NCI-H1105 treated with DMSO at 0.1 percent for 48 hours (cell line): ENCODE measurements at places on chromosomes 7 and 10.
A peak's percentile ranks its signal among the peaks of the same experiment; 100 is the strongest.

- DNase-seq, result peak; percentile 68
These were observed 73.3 kb downstream of the ARID5B start for GRCh38 chr10:61974601-61975390.

- no peak for DNase-seq
These were observed 3.8 kb upstream of the HOXA4 start for GRCh38 chr7:27134392-27134791.

DNA sequence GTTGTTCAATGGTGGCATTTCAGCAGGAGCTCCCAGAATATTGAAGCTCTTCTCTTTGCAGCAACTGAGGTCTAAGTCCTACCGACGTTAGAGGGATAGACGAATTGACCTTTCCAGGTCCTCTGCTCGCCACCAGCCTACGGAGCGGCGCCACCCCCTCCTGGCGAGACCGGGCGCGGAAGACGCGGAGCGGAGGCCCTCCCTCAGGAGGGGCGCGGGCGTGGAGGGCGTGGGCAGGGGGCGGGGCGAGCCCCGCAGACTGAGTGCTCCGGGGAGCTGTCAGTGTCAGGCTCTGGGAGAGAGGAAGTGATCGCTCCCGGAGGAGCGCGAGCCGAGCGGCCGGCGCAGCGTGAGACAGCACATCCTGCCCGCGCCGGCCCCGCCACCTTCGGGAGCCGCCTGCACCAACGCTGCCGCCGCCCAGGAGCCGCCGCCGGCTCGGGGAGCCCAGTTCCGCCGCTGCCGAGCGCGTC lies at the start of gene DYNC1I1:
DYNC1I1 (plus strand) TSS at position 257 of the 473 bp plus-strand sequence. CDS start 32,176 bp downstream, outside the sequence.
- peak; percentile 72 for DNase-seq

GRCh38 chr10:102069071-102069470 lies 3.9 kb downstream of the HPS6 start:
- DNase-seq, result no peak

GRCh38 chr7:29884399-29885272 lies 78.3 kb downstream of the WIPF3 start:
- DNase-seq, result peak; percentile 63

DNA sequence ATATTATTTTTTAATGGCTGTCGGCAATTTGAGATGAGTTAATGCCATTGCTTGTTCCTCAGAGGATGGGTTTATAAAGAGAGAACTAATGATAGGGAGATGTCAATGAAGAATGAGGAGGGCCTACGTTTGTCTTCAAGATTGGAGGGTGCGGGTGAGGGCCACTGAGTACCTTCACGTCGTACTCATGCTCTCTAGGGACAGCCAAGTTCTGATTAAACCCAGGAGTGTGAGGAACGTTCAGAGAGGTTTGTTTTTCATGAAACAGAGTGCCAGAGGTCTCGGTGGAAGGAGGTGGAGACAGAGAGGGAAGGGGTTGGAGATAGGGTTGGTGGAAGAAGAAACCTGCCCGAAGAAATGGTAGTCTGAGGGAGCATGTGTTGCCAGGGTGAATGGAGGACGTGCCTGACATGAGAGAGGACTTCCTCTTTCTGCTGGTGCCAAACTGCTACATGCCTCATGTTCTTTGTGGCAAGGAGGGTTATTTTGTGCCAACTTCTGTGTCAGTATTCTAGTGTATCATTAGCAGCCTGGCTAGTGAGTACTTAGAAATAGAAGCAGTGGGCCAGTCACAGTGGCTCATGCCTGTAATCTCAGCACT lies 8.9 kb downstream of the DHTKD1 start:
- no peak for DNase-seq

GRCh38 chr10:75287697-75288096 lies 51.9 kb upstream of the COMTD1 start:
- no peak for DNase-seq

- DNase-seq, result no peak
These were observed 1001.9 kb upstream of the SORCS1 start for GRCh38 chr10:108166401-108166800.

- DNase-seq, result peak; percentile 35
These were observed 103.7 kb downstream of the RNF216 start for GRCh38 chr7:5677538-5678294.

GRCh38 chr10:23433701-23434100 lies 5.2 kb upstream of the OTUD1 start:
- no peak for DNase-seq

GRCh38 chr7:150340024-150340749 lies 1.2 kb downstream of the RARRES2 start:
- no peak for DNase-seq

DNA sequence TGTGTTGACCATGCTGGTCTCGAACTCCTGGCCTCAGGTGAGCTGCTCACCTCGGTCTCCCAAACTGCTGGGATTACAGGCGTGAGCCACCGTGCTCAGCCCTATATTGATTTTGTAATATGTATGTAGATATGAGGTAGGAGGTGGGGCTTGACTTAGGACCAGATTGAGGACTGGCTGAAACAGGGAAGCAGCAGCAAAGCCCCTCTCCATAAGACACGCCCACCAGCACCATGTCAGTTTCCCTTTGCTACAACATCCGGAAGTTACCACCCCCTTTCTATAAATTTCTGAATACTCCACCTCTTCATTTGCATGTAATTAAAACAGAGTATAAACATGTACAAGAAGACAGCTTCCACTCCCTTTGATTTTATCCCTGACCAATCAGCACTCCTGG lies 47.9 kb upstream of the MYL10 start:
- DNase-seq, result no peak

GRCh38 chr10:75976681-75977080 lies 545.3 kb downstream of the LRMDA start:
- DNase-seq, result no peak

DNA sequence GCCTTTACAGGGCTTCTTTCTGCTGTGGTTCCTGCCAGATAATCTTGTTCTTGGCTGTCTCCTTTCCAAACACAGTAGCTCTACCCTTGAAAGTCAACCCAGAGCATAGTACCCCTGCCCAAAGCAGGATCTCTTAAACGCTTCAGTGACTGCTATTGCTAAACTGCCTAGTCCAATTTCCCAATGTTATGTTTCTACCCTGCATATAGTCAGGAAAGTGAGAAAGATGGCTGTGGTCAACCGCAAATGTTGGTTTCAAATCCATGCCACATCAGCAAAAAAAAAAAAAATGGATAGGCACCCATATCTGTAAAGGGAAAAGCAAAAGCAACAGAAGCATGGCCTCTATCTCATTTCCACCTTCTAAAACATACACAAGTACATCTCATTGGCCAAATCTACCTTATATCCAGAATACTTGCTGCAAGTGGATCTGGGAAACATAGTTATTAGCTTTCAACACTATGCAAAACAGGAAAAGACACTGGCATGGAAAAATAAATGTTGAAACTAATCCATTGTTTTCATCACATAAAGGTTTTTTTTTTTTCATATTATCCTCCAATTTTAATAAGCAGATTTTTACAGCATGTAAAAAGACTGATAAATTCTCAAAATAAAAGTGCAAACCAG lies 59.8 kb downstream of the DNAJC1 start:
- DNase-seq, result no peak

- DNase-seq, result no peak
These were observed 255.5 kb downstream of the AGMO start for GRCh38 chr7:15306296-15306695.

DNA sequence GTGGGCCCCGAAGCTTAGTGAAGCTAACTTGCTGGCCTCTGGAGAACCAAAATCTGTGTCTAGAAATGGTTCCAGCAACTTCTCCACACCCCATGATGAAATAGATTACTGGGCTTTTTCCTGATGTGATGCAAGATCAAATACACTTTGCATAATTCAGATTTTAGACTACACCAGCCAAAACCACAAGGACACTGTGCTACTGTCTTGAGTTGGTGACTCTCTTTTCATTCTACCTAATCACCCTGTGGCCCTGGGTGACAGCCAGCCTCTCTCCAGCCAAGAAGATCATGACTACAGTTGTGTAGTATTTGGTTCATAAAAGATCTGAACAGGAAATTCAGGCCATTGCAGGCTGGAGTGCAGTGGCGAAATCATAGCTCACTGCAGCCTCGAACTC lies 22.2 kb downstream of the AZGP1 start:
- DNase-seq, result no peak

GRCh38 chr7:33885290-33886148 lies 19.8 kb upstream of the BMPER start:
- no peak for DNase-seq

DNA sequence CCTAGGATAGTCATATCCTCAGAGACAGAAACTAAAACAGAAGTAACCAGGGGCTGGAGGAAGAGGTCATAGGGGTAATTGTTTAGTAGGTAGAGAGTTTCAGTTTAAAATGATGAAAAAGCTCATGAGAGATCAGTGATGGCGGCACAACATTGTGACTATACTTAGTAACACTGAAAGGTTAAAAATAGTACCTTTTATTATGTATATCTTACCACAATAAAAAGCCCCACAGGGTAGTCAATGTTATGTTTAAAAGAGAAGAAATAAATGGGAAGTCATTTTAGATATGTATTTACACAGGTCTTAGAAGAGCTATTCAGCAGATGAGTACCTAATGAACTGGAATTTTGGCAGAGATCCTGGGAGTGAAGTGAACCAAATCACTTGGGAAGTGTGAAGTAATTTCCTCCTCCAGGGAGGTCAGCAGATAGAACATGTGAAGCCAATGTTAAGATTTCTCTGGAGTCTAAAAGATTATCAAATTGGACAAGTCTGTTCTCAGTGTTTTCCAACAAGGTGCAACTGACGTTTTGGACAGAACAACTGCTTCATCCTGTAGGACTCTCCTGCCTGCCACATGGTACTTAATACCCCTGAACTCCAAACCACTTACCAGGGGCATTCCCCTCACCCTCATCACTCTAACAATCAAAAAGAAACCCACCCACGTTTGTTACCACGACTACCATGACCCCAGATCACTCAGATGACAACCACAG lies 6.4 kb downstream of the CDCA7L start:
- DNase-seq, result peak; percentile 76

DNA sequence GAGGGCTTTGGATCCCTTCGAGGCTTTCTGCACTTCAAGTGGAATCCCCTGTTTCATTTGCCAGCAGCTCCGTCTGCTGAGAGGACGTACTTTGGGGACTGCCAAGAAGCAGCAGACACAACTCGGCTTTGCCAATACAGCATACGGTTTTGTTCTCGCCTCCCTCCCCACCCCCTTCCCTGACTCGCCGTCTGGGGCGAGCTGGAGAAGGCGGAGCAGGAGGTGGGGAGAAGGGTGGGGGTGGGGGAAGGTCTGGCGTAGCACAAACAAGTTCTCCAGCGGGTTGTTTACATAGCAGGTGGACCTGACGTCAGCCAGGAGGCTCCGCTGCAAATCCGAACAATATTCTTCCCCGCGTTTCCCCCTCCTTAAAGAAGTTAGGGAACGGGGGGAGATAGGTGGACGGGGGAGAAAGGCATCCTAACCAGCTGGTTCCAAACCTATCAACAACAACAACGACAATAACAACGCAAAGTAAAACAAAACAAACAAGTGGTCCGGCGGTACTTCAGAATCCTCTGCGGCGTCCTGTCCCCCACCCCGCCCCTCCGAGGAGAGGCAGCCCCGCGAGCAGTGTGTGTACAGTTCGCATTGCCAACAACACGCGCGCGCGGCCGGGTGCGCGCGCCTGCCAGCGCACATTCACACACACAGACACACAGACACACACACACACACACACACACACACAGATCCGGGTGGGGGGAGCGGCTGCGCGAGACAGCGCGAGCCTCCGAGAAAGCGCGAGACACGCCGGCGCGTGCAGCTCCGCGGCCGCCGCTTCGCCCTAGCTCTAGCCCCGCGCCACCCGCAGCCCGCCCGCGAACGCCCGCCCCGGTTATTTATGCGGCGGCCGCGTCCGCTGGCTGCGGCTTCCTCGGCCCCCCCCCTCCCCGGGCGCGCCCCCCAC lies 167.0 kb upstream of the PPP1R3A start:
- DNase-seq, result peak; percentile 85

DNA sequence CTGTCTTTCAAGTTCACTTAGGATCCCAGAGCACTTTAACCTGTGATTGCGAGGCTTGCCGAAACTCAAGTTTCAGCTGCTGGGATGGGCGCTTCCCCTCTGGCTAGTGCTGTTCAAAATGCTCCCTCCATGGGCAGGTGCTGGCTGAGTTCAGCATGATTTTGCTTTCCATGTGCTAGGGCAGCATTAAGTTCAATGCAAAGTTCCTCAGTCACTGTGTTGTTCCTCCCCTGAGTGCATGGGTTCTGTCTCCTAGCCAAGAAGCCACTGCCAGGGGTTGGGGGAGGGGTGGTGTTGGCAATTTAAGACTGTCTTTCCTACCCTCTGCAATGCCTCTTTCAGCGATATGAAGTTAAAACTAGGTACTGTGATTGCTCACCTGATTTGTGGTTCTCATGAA lies 56.5 kb upstream of the HELLS start:
- DNase-seq, result no peak

GRCh38 chr7:17544401-17544800 lies 245.9 kb downstream of the AHR start:
- no peak for DNase-seq

DNA sequence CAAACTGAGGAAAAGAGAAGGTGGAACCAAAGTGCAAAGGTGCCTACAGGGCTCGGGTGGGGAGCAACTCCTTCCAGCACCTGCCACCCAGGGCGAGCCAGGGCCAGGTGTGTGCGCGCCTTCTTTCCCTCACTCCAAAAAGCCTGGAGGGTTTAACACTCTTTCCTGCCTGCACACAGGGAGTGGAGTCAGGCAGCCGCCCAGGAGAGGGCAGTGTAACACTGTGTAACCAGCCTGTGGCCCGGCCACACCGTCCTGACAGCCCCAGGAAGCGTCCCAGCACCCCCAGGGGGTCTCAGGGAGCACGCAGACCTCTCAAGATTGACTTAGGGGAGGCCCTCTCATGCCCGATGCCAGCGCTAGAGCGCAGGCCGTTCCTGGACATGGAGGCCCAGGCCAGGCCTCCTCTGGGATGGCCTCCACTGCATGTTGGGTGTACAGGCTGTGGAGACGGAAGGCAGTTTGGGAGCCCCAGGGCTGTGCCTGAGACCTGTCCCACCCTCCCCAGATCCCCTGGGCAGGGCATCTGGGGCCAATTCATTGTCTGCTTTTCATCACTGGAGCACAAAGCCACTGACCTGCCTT lies 13.4 kb downstream of the BRI3 start:
- DNase-seq, result peak; percentile 52

DNA sequence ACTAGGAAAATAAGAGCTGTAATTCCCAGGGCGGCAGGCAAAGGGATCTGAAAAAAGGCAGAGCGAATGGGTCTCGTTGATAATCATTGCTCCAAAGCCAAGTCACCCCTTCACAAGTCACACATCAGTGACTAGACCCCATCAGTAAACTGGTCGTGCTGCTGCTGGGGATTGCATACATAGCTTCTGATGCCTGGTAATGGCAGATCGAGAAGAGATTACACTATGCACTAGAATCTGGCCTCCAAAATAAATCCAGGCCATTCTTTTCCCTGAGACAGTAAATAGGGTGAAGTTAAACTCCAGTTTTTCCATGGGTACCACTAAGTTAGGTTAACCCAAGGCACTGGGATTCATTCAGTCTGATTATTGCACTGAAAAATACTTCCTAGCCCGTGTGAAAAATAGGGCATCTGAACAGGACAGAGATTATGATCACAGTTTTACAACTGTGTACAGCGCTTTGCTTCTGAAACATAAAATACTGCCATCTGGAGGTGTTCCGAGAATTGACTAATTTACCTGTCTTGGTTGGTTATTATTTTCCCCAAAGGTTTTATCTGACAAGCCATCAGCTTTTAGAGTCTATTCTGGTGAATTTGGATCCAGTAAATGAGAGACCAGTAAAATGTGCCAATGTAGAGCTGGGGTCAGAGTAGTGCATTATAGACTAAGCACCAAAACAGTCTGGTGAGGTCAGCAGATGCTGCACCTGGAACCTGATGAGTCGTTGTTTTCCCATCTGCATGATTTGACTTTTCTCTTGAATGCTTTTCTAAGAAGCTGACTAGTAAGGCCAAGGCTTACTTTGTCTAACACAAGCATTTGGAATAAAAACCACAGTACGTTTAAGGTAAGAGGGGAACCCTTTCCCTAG lies 82.9 kb upstream of the AFAP1L2 start:
- DNase-seq, result no peak

- DNase-seq, result no peak
These were observed 177.0 kb downstream of the AUTS2 start for GRCh38 chr7:69775231-69775771.
